ENCODE measurements at places on chromosomes 1 and 21.

GRCh38 chr1:203199816-203200571, 13.5 kb upstream of the CHI3L1 start:
- DNase-seq: no peak

GRCh38 chr1:62175568-62176179, 19.0 kb upstream of the L1TD1 start:
- no peak for DNase-seq

DNA sequence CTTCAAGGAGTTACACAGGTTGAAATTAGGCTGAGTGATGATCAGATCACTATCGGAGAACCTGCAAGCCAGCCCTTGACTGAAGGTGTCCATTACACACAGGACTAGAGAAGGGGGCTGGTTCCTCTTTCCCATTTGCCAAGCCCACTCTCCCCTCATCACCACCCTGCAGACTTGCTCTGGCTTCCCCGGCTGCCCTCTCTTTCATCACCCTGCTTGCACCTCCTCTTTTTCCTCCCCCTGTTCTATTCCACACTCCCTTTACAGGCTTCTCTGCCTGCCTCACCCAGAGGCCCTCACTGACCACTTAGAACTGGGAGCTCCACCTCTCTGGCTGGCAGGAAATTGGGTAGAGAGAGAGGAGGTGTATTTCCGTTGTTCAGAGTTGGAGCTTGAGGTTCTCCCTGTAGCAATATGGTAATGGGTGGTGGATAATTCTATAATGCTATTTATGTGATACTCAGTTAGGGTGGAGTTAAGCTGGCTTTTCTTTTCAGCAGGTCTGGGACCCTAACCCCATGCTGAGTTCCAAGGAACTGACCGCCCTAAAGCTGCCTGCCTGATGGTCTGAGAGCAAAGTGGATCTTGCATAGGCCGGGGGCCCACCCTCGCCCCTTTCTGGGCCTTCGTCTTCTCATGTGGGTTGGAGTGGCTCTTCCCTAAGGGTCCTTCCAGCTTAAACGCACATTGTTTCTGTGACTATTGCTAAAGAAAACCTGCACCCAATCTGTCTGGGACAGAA, 111.8 kb upstream of the ADAR start:
- DNase-seq: no peak

- no peak for DNase-seq
These were observed 51.5 kb downstream of the ACOT7 start for GRCh38 chr1:6342056-6342455.

DNA sequence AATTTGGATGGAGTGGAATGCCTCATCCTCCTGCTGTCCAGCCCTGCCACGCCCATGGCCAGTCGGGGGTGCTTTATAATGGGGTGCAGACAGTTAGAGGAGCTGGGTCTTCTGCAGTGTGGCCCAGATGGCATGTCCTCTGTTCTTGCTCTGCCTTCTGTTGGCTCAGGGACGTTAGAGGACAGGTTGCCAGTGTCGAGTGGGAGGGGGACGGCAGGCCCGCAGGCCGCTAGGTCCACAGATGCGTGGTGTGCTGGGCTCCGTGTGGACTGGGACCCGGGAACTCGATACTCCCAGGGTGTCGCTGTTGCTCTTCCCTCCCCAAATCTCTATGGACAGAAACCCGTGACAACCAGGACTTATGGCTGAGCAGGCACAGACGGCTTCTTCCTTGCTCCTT, 33.3 kb downstream of the SIM2 start:
- no peak for DNase-seq

DNA sequence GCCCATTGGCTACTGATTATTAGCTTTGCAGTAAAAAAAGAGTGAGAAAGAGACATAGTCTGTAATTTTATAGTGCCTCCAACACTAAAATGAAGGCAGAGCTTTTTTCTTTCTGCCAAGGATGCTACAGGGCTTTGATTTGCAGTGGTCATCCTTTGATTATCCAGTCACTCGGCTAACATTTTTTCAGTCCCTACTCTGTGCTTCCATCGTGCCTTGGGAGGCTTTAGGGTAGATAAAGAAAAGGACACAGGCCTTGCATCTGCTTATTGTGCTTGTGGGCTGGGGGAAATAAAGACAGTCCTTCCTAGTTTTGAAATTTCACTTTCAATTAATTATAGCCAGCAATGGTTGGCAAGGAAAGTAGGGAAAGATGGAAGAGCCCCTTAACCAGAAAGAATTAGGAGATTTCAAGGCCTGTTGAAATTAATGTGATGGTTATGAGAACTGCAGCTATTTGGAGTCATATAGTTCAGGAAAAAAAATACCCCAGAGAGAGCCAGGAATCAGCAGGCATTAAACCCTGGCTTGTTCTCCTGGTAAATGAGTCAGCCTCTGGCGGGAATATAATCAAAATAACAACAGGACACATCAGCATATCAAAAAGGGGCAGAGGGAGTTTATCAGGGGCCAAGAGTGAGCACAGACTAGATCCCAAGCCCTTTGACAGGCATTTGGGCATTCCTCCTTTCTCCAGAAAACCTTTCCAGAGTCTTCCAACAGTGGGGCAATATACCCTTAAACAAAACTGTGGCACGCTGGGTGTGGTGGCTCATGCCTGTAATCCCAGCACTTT, 27.4 kb downstream of the CACHD1 start:
- no peak for DNase-seq

DNA sequence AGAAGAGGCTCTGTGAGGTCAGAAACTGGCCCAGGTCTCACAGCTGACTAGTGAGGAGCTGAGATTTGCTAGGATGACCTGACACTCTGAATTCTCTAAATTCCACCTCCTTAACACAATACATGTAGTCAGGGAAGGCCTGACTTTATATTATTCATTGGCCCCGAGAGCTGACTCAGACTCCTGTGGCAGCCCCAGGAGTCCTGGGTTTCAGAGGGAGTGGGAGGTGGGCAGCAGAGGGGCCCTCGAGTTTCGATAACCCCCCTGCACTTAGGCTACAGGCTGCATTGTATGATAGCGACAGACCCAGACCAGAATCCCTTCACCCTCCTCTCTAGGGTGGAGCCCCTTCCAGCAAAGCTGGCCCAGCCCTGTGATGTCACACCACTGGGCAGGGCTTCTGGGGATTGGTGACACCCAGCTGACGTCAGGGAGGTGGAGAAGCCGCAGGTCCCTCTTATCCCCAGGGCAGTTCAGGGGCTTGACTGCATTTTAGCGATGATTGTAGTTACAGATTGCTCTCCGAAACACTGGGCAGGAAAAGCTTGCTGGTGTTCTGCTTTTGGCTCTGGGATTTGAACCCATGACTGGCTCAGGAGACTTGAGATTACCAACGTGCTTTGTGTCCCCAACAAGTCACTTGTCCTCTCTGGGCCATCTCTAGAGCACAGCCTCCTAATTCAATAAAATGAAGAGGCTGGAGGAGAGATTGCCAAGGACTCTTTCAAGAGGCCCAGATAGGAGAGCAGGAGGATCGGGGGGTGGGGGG, 17.0 kb upstream of the GPR37L1 start:
- no peak for DNase-seq

DNA sequence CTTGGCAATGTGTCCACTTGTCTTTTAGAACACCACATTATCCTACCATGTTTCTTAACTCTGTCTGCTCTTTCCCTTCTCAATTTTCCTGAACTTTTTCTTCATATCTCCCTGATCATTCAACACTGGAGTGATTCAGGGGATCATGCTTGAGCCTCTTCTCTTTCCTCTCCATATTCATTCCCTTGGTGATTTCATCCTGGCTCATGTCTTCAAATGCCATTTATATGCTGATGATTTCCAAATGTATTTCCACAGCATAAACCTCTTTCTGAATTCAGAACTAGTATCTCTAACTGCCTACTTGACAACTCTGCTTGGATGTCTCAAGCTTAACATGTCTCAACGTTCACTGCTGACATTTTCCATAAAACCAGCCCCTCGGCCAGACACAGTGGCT, 8.5 kb upstream of the IVL start:
- DNase-seq: no peak

All from stimulated activated CD4-positive, alpha-beta T cell treated with anti-CD3 and anti-CD28 coated beads, Interleukin-1b, Interleukin-23, amount 100 ng/mL, for 1 hour (primary cell).